ENCODE measurements at places on chromosomes 1 and 21.

DNA sequence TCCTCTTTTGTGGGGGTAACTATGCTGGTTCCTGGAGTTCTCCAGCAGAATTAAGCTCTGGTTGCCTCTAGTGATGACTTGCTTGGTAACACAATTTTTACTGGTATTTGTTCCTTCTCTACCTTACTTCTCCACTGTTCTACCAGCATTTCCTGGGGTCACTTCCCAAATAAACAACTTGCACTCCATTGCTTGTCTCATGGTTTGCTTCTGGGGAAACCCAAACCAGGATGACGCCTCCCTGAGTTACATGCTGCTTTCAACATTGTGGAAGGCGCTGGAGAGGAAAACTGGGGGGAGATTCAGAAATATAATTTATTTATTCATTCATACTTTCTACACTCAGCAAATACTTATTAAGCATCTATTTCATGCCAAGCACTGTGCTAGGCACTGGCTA lies 55.3 kb upstream of the AK4 start:
- no peak for DNase-seq

DNA sequence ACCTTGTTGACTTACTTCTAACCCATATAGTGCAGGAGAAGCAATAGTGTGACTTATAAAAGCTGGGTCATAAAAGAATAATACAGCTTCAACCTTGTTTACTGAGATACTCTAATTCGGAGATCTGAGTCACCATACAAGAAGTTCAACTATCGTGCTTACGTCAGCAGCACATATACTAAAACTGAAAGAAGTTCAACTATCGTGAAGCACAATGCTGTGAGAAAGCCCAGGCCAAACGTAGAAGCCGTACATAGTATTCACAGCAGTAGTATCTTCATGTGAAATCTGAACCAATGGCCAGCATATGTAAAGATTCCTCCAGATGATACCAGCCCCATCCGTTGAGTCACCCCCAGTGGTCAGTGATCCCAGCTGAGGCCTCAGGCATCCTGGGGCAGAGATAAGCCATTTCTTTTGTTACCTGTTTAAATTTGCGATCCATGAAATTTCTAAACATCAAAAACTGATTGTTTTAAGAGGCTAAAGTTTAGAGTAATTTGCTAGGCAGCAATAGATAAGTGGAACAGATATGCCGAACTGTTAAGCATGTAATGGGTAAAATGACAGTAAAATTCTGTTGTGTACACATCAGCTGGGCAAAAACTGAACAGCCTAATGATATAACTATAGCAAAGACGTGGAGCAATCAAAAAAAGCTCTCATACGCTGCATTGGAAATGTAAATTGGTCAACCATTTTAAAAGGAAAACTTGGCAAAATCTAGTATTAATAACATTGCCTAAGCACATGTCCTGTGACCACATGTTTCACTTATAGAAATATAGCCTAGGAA lies 53.9 kb upstream of the SAMD13 start:
- no peak for DNase-seq

GRCh38 chr21:35521852-35522505 lies 472.9 kb upstream of the RUNX1 start:
- DNase-seq: no peak

GRCh38 chr1:93665015-93665414 lies 16.6 kb downstream of the BCAR3 start:
- no peak for DNase-seq

DNA sequence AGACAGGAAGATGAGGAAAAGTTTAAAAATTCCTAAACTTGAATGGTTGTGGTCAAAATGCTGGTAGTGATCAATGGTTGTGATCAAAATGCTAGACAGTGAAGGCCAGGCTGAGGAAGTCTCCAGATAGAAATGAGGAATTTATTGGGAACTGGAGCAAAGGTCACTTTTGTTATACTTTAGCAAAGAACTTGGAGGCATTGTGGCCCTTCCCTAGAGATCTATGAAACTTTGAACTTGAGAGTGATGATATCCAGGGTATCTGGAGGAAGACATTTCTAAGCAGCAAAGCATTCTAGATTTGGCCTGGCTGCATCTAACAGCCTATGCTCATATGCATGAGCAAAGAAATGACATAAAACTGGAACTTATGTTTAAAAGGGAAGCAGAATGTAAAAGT lies 35.5 kb upstream of the RABGAP1L start:
- DNase-seq: no peak

- DNase-seq: no peak
Measured at GRCh38 chr1:41823471-41823870, 95.3 kb downstream of the HIVEP3 start.

GRCh38 chr1:242546849-242547729 lies 22.6 kb upstream of the PLD5 start:
- no peak for DNase-seq

DNA sequence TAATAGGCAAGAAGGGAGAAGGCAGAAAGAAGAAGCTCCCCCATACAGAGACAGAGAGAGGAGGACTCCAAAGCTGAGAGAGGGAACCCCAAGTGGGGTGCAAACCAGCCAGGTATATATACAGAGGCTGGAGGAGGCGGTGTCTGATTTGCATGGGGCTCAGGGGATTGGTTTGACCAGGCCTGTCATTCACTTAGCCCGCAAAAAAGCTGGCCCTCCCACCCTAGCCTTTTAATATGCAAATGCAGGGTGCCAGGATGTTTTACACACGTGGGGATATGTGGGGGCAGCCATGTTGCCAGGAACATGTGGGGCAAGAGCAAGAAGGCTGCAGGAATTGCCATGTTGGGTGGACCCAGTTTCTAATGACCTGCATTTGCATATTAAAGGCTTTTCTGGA lies 37.0 kb upstream of the TENT5B start:
- no peak for DNase-seq

DNA sequence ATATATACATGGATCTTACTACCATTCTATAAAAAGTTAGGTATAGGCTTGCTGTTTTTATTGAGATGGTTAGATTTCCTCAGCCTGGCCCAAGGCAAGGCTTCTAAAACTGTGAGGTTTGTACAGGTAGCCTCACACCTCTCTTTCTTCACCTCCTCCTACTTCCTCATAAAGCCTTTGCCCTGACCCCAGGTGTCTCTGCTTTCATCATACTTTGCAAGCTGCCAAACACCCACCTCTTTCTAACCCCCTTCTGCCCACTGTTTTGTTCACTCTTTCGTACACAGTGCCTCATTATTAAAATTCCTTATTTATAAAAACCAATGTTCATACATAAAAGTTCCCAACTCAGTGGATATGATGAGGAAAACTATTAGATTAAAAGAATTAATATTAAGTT lies 31.4 kb upstream of the SOAT1 start:
- DNase-seq: no peak

DNA sequence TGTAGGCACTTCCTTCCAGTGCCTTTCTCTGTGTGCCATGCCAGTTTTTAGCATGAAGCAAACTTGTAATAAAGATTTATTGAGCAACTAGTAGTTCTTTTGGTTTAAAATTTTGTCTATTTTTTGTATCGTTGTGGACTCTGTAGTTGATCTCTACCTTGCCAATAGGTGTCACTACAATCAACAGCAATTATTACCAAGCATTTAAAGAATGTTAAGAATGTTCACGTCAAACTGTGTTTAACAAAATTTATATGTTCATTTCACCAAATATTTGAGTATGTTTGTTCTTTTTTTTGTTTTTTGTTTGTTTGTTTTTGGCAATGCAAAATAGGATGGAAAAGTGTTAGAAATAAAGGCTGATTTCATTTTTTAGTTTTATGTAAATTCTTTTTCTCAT lies 208.1 kb downstream of the PATJ start:
- no peak for DNase-seq

DNA sequence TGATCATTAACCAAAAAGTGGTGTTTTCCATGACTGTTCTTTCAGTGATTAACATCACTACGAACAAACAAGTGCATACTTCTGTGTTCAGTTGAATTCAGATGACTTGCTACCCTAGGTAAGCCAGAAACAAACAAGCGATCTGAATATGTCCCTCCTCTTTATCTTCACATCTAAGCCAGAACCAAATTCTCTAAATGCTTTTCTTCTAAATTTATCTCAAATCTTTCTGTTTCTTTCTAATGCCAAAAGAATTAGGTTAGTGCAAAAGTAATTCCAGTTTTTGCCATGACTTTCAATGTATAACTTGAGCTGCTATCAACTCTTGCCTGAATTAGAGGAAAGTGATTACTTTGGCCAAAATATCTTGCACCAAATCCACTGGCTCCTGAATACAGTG lies 481.2 kb downstream of the COL11A1 start:
- no peak for DNase-seq

GRCh38 chr1:112925015-112925414 lies 31.0 kb downstream of the SLC16A1 start:
- no peak for DNase-seq

DNA sequence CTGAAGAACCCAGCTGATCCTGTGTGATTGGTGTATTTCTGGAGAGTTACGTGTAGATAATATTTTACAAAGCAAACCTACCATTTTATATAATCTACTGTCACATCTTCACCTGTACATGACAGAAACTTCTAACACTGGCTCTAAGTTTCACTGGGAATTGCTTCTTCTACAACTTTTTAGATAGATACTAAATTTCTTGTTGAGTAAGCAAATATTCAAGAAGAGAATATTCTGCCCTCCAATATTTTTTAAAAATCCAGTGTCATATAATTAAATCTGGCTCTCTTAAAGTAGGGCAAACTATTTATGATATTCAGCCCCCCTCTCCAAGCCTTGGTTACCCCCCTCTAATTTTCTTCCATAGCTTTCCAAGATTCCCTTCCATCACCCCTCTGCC lies 50.1 kb downstream of the MROH9 start:
- no peak for DNase-seq

GRCh38 chr1:28915031-28915895 lies 894 bp downstream of the EPB41 start:
- DNase-seq: peak; percentile 23

DNA sequence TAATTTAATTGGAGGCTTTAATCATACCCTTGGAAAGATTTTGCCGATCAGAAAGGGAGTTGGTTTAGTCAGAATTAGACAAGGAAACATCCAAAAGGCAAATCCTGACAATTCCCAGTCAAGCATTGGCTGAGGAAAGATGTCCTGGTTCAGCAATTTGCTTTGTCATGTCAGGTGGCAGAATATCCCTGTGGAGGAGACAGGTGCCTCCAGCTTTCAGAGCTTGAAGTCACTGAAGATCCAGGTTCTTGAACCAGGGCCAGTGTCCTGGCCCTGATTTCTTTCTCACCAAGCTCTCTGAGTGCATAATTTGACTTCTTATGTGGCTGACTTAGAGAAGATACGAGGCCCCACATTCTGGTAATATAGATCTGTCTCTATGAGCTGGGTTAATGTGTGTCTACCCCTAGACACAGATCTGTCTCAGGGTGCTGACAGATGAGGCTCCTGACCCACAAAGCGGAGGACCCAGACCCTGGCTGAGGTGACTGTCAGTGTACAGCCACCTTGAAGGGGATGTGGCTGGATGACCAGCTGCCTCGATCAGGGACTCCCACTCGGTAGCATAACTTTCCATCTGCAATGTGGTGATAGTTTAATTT lies 118.9 kb downstream of the HHAT start:
- no peak for DNase-seq

- no peak for DNase-seq
Measured at GRCh38 chr1:64337926-64338325, 132.0 kb upstream of the CACHD1 start.

GRCh38 chr1:202987922-202988583 lies 19.1 kb upstream of the TMEM183A start:
- DNase-seq: no peak

DNA sequence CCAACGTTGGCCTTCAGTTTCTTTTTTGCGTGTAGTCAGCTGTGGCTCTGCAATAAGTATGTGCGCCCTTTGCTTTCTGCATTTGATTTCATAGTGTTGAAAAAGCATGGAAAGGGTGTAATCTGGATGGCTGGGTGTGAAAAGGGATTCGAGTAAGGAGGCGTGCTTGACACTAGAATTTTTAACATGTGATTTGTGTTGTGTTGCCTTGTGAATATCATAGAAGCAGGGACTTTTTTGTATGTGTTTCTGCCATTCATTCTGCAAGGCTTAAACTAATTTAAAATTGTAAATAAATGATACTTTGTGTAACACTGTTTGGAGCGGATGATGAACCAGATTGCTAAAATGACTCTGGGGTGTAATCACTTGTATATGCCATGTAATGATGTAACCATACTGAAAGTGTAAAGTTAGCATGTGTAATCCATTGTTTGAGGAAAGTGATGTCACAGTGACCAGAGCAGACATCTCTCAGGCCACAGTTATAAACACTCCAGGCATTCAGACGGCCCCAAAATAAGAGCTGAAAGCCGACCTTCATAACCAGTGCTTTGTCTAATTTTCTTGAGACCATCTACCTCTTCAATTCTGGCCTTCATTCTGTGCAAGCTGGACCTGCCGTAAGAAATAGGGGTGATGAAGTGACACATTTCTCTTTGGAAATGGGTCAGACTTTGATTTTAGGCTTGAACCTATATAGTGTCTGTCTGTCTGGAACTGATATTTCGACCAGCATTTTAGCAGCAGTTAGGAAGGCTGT lies 618 bp downstream of the SH3BGR start:
- DNase-seq: no peak

GRCh38 chr1:214581785-214582184 lies 21.2 kb upstream of the CENPF start:
- DNase-seq: no peak

GRCh38 chr1:200223207-200223606 lies 186.6 kb downstream of the ZNF281 start:
- DNase-seq: no peak

- no peak for DNase-seq
Measured at GRCh38 chr1:242718967-242719366, 194.5 kb upstream of the PLD5 start.

DNA sequence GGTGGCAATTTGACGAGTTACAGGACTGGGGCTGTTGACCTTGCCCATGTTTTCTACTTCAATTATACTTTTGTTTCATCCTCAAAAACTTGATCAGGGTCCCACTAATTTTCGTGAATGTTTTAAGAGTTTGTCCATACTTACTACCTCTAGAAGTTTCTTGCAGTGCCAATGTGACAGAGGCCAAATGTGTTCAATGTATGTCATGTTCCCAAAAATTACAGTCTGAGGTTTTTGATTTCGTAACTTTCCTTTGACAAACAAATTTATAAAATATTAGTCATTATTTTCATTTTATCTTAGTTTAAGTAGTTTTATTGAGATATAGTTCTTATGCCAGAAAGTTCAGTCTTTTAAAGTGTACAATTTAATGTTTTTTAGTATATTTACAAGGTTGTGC lies 15.3 kb downstream of the VPS13D start:
- no peak for DNase-seq

- DNase-seq: no peak
Measured at GRCh38 chr1:210024996-210025395, 87.0 kb downstream of the SYT14 start.

DNA sequence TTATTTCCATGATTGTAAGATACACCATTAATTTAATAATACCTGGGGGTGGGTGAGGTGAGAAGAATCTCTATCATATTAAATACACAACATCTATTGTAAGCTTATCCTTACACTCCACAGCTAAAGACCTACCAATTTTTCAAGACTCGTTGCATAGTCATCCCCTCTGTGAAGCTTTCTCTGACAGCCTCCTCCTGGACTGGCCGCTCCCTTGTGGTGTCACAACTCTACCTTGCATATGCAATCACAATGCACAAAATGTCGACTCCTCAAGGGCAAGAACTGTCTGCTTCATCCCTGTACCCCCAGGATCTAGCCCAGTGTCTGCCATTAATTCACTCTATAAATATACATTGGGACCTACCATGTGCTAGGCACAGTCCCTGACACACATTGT lies 2.4 kb upstream of the PTGFRN start:
- no peak for DNase-seq
